ENCODE measurements at places on chromosomes 1 and 21.

GRCh38 chr21:38913120-38913892 lies 107.6 kb downstream of the ETS2 start:
- H3K4me3 ChIP-seq = no peak overlapping the region
- H3K4me1 ChIP-seq = no peaks in the 10 kb centered on the region
- H3K36me3 ChIP-seq = no peaks in the 10 kb centered on the region
- H3K27me3 ChIP-seq = peaks cover 7% of the 10 kb centered on the region
- H3K27ac ChIP-seq = no peak overlapping the region
- no peak for DNase-seq

DNA sequence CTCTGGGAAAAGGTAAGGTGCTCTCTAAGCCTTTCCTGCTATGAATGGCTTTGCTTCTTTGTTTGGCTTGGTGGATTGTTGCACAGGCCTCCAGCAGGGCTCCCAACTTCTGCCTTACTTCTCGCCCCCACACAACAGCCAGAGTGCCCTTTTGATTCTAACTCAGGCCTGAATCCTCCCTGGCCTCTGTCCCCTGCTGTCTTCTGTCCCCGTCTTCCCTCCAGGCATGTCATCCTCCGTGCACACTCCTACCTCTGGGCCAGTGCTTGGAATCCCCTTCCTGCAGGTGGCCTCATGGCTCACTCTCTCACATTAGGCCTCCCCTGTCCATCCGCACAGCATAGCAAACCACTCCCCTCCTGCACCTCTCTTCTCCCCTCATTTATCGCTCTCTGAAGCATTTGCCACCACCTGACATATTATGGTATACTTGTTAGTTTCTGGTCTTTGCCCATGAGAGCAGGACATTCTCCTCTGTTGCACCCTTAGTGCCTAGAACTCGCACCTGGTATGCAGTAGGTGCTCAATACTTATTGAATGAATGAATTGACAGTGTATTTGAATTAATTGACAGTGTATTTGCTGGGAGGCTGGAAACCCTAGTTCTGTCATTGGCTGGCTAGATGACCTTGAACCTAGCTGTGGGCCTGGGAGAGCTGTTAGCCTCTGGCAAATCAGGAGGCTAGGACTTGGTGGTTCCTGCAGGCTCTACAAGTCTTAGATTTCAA lies 2.9 kb downstream of the ZDHHC18 start:
- DNase-seq = no peak
- no peaks in the 10 kb centered on the region for H3K36me3 ChIP-seq

DNA sequence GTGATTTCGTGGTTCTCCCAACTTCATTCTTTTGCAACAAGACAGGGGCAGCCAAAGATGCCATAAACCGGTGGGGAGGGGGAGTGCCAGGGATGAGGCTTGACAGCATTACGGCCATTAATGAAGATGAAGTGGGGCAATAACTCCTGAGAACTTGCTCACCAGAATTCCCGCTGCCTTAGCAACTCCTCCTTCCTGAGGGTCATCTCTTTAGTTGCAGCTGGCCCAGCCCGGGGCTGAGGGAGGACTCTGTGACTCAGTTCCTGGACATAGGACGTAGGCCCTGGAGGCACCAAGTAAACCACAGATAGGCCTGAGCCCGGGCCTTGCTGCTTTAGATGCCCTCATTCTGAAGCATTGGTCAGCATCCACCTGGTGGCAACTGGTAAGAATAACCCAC lies 330.2 kb downstream of the RRAGC start:
- peaks cover 10% of the 10 kb centered on the region for H3K27me3 ChIP-seq
- no peak overlapping the region for H3K27ac ChIP-seq
- H3K36me3 ChIP-seq = no peaks in the 10 kb centered on the region

DNA sequence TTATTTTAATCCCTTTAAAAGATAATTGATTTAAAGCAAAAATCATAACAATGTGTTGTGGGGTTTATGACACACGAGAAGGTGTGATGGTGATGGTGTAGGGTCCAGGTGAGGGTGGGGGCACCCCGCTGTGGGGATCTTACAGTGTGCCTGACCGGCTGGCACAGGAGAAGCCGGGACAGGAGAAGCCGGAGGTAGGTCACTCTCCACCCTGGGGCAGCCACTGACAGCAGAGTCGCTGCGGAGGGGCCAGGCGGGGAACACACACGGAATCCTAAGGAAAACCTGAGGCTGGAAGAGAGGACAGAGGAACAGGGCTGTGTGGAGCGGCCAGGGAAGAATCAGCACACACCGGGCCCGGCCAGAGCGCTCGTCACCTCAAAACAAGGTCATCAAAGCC lies 4.3 kb upstream of the LRRC3 start:
- no peak overlapping the region for H3K4me3 ChIP-seq
- no peak for DNase-seq

- no peaks in the 10 kb centered on the region for H3K36me3 ChIP-seq
- no peak overlapping the region for H3K27ac ChIP-seq
- H3K27me3 ChIP-seq = no peaks in the 10 kb centered on the region
- no peak for DNase-seq
- H3K4me3 ChIP-seq = no peak overlapping the region
Measured at GRCh38 chr1:212712451-212713303, 13.0 kb upstream of the BATF3 start.

- H3K4me3 ChIP-seq = no peak overlapping the region
- H3K27me3 ChIP-seq = peaks cover 4% of the 10 kb centered on the region
- no peaks in the 10 kb centered on the region for H3K4me1 ChIP-seq
Measured at GRCh38 chr1:222347627-222348026, 200.3 kb downstream of the HHIPL2 start.

DNA sequence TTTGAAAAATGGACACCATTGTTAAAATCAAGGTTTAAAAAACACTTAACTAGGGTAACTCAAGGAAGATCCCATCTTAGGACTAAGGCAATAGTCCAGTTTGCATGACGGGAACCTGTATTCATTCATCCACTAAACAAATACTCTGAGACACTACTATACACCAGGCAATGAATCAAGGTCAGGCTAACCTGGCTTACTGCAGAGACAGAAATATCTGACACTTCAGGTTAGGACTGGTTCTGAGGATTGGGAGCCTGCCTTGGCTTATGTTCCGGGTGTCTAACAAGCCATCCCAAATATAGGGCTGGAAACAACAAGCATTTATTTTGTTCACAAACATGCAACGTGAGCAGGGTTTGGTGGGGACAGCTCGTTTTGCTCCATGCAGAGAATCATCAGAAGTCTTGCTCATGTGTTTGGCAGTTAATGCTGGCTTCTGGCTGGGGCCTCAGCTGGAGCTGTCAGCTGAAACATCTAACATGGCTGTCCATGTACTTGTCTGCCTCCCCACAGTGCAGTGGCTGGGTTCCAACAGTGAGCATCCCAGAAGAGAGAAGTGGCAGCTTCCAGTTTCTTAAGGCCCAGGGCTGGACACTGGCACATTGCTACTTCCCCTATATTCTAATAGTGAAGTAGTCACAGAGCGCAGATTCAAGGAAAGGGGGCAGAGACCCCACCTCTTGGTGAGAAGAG lies 37.0 kb upstream of the CAMK1G start:
- H3K4me3 ChIP-seq = no peak overlapping the region
- H3K36me3 ChIP-seq = no peaks in the 10 kb centered on the region
- no peak for DNase-seq
- no peaks in the 10 kb centered on the region for H3K4me1 ChIP-seq
- H3K27me3 ChIP-seq = peaks cover 14% of the 10 kb centered on the region

DNA sequence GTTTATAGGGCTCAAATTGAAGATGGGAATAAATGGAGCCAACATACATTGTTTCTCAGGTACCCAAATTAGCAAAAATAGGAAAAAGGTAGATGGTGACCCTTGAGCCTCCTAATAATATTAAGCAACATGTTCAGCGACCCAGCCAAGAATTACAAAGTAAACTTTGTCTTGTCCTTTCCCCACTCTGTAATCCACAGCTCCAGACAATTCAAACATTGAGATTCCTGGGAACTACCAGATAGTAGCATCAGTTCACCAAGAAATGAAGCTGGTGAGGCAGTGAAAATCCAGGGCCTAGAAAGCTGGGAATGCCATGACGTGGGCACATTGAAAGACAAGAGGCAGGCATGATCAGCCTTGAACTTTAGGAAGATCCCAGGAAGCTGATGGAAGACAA lies 11.7 kb downstream of the HAO2 start:
- peaks cover 17% of the 10 kb centered on the region for H3K27me3 ChIP-seq
- H3K4me3 ChIP-seq = no peak overlapping the region
- H3K27ac ChIP-seq = no peak overlapping the region
- DNase-seq = no peak

DNA sequence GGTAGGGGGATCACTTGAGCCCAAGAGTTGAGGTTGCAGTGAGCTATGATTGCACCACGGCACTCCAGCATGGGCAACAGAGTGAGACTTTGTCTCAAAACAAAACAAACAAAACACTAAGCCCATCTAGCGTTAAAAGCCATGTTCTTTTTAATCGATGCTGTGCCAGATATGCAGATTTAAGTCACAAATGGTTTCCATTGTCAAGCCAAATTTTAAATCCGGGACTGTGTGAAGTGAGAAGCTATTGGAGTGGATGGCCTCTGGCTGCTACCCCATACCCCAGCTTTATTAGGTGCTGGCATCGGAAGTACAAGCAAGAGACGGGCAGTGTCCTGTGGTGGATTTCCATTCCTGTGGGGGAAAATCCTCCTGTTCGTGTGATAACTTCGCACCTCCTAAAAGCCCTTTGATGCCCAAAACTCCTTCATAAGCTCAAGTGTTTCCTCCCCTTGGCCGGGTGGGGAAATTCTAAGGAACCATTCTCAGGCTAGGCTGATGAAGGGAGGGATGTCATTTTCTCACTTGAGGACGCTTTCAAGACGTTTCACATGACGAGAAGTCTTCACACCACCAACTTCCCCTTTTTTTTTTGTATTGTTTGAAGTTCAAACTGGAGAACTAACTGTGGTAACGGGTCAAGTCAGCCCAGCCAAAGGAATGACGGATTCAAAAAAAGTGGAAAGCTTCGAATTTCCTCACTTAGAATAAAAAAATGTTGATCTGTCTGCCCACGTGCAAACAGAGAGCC lies 140.8 kb downstream of the KAZN start:
- H3K36me3 ChIP-seq = no peaks in the 10 kb centered on the region
- H3K4me3 ChIP-seq = no peak overlapping the region
- H3K4me1 ChIP-seq = no peaks in the 10 kb centered on the region
- no peak overlapping the region for H3K27ac ChIP-seq

DNA sequence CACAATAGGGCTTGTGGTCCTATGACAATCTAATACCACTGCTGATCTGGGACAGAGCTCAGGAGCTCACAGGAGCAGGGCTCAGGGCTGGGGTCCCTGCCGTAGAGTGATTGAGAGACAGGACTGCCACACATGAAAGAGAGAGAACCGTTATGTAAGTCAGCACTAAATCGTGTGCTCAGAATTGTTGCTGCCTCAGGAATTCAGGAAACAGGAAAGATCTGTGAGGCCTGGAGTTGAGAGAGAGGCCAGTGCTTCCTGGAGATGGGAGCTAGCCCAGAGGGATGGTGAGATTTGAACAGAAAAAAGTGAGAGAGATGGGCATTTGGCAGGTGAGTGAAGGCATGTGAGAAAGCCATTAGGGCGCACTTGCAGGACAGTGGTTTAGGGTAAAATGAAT lies 17.5 kb upstream of the ACBD6 start:
- no peak overlapping the region for H3K4me3 ChIP-seq
- no peaks in the 10 kb centered on the region for H3K36me3 ChIP-seq
- H3K4me1 ChIP-seq = peaks cover 2% of the 10 kb centered on the region
- peaks cover 10% of the 10 kb centered on the region for H3K27me3 ChIP-seq
- H3K27ac ChIP-seq = no peak overlapping the region

GRCh38 chr1:167983797-167984420 lies 47.0 kb upstream of the MPC2 start:
- DNase-seq = no peak
- no peak overlapping the region for H3K4me3 ChIP-seq
- H3K27me3 ChIP-seq = no peaks in the 10 kb centered on the region

GRCh38 chr1:169103480-169103893 lies 3.0 kb upstream of the ATP1B1 start:
- H3K4me3 ChIP-seq = no peak overlapping the region
- no peaks in the 10 kb centered on the region for H3K36me3 ChIP-seq
- H3K27me3 ChIP-seq = no peaks in the 10 kb centered on the region
- DNase-seq = no peak
- H3K4me1 ChIP-seq = peaks cover 22% of the 10 kb centered on the region

GRCh38 chr1:234544087-234544579 lies 65.2 kb upstream of the TARBP1 start:
- H3K27ac ChIP-seq = peak overlapping the region; percentile 78
- peak; percentile 85 for DNase-seq
- no peak overlapping the region for H3K4me3 ChIP-seq
- no peaks in the 10 kb centered on the region for H3K36me3 ChIP-seq

GRCh38 chr1:209409780-209410179 lies 173.7 kb upstream of the CAMK1G start:
- H3K4me3 ChIP-seq = no peak overlapping the region
- H3K27ac ChIP-seq = no peak overlapping the region
- peaks cover 4% of the 10 kb centered on the region for H3K27me3 ChIP-seq

DNA sequence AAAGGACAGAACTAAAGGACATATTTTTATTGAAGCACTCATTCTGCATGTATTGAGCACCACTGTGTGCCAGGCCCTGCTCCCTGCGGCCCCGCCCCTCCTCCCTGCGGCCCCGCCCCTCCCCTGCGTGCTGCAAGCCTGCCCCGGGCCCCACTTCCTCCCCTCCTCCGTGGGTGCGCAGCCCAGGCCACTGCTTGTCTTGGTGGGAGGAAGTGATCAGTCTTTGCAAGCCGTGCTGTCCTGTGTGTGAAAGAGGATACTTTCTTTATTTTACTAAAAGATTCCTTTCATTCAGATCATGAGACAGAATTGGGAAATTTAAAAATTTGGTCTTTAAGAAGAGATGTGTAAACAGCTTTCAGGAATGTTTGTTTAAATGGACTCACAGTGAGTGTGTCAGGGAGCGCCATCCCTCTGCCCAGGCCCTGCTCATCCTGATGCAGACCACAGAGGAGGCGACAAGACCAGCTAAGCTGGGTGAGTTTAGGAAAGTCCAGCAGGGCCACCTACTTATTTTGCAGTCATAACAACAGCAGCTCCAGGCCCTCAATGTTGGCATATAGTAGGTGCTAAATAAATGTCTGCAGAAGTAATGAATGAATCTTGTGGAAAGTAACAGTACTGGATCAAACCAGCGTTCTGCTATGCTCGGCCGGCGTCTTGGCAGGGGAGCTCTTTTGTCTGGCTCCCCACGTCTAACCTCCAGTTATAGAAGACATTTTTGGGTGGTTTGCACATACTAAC lies 88.3 kb upstream of the SELENON start:
- DNase-seq = peak; percentile 43
- peaks cover 83% of the 10 kb centered on the region for H3K4me1 ChIP-seq
- no peaks in the 10 kb centered on the region for H3K36me3 ChIP-seq
- no peaks in the 10 kb centered on the region for H3K27me3 ChIP-seq

- no peak for DNase-seq
- peaks cover 3% of the 10 kb centered on the region for H3K4me1 ChIP-seq
- no peaks in the 10 kb centered on the region for H3K36me3 ChIP-seq
- H3K27me3 ChIP-seq = peaks cover 10% of the 10 kb centered on the region
- no peak overlapping the region for H3K27ac ChIP-seq
Measured at GRCh38 chr1:240193679-240194078, 102.0 kb downstream of the FMN2 start.

DNA sequence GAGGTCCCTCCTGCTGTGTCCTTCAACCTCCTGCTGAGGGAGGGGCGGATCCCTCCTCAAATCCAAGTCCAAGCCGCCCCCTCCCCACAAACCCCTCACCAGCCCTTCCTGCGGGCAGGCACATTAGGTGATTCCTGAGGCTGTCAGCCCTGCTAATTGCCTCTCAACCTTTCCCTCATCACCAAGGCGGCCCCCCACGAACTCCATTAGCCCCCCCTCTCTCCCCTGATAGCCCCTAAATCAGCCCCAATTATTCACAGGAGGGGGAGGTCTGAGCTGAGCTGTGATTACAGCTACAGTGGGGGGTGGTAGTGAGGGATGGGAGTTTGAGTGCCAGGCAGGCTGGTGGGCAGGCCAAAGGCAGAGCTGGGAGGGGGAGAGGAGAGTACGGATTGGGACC lies 5.8 kb upstream of the PEAR1 start:
- H3K27me3 ChIP-seq = peaks cover 64% of the 10 kb centered on the region
- no peak overlapping the region for H3K4me3 ChIP-seq
- no peak for DNase-seq
- H3K27ac ChIP-seq = no peak overlapping the region
